B cell (primary cell): ENCODE measurements at places on chromosomes 1 and 21.

DNA sequence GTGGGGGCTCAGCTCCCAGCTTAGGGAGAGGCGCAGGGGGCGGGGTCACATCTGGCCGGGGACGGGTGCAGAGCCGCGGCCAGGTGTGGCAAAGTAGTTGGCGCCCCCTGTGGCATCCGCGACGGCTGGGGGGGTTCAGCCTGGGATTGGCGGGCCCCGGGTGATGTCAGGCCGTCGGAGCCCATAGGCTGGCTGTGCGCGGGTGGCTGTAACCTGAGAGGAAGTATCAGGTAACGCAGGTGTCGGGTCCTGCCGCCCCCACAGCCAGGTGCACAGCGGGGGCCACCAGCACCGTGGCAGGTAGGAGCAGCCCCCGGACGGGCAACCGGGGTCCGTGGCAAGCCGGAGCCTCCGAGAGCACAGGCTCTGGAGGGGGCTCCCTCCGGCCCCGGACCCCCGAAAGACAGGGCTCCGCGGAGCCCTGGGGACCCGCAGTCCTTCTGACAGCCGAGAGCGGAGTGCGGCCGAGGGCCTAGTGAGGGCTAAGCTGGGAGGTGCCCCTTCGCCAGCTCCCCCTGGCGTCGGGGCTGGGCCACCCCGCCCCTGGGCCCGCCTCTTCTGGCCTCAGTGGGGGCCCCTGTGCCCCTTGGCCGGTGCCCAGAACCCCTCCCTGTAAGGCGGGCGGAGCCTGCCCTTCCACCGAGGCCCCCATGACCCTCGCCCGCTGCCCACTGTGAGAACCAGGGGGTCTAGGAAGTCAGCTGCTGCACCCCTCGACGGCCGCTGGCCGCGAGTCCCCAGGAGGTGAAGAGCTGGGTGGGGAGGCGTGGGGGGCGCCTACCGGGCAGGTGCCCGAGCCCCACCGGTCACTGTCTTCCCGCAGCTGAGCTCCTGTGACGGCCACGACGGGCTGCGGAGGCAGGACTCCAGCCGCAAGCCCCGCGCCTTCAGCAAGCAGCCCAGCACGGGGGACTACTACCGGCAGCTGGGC is 17.9 kb downstream of the TNFRSF25 start:
- DNase-seq: peak; percentile 66

GRCh38 chr1:48931506-48932192 is 155.0 kb upstream of the BEND5 start:
- no peak for DNase-seq

DNA sequence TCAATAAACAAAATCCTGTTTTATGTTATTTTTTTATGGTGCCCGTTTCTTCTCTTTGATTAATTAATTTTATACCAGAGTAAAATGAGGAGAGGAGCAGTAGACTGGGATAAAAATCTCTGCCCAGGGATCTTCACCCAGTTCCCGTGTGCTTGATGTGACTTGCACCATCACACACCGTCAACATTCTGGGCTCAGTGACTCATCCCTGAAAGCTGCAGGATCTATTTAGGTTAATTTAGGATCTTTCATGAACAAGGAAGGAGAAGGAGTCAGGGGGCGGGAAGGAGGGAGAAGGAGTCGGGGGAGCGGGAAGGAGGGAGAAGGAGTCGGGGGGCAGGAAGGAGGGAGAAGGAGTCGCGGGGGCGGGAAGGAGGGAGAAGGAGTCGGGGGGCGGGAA is 182.4 kb downstream of the SMYD3 start:
- DNase-seq: no peak

DNA sequence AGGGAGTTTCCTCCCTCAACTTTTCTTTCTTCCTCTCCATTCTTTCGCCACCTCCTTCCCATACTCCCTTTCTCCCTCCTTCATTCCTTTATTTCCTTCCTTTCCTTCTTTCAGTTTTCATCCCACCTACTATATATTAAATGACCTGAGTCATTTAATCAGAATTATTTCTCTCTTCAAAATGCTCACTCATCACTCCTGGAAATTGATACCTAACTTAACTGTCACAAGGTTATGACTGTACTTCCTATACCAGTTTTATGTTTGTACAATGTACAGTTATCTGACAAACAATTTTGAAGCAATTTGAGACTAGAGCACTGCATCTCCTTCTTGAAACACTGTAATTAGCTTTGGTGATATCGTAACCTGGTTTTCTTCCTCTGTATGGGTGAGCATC is 41.4 kb downstream of the NEXN start:
- DNase-seq: no peak

DNA sequence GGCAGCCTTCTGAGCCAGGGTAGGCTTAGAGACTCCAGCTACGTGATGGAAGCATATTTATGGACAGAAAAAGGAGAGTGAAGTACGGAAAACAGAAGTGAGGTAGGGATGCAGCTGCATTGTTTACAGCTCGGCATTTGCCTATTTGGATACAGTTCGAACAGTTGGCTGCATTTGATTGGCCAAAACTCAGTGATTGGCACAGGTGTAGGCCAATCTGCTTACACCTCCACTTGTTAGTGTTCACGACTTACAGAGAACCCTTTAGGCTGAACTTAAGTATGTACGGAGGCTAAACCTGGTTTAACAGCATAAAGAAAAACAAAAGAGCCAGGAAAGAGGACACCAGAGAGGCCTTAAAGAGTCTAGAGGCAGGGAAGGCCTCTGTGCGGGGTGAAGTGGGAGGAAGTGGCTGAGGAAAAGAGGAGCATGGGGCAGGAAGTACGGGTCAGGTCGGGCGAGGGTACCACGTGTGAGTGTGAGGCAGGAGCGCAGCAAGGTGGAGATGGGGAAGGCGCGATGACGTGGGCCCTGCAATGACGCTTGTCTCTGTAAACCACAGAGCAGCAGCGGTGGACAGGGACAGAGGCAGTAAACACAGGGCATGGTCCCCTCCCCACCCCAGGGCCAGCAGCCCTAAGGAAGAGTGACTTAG is 32.0 kb downstream of the RSPH1 start:
- peak; percentile 79 for DNase-seq

DNA sequence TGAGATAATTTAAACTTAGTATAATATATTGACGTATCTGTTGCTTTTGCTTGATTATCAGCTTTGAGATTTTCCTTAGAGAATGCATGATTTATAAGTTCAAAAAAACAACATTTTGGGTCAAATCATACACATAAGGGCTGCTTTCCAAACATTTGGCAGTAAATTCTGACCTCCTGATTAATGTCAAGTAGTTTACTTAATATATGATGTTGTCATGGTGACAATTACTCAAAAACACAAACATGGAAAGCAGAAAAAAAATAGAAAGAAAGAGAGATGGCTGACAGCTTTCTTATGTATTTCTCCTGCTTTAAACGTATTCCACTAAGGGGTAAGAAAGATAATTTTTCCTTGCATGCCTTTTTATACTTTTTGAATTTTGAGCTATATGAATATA is 258.2 kb upstream of the C1orf105 start:
- no peak for DNase-seq

DNA sequence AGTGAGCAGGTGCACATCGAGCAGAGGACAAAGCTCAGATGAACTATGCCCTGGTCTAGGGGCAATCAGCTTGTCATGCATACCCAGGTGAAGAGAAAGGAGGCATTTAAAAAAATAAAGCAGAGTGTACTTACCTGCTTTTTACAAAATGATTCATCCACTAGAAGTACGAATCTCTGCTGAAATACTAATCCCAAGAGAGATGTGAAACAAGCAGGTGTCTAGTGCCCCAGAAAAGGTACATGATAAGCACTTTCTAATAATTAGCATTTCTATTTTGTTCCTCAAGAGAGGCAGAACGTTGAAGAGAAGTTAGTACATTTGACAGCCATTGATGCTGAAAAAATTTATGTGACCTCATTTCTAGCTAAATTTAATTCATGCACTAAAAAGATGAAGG is 31.1 kb downstream of the CHODL start:
- DNase-seq: no peak

- no peak for DNase-seq
These were observed 57.1 kb downstream of the GIPC2 start for GRCh38 chr1:78102916-78103315.

GRCh38 chr1:227785094-227785804 is 30.2 kb upstream of the PRSS38 start:
- DNase-seq: peak; percentile 76

GRCh38 chr1:226653311-226653921 is 85.7 kb downstream of the ITPKB start:
- DNase-seq: peak; percentile 82

DNA sequence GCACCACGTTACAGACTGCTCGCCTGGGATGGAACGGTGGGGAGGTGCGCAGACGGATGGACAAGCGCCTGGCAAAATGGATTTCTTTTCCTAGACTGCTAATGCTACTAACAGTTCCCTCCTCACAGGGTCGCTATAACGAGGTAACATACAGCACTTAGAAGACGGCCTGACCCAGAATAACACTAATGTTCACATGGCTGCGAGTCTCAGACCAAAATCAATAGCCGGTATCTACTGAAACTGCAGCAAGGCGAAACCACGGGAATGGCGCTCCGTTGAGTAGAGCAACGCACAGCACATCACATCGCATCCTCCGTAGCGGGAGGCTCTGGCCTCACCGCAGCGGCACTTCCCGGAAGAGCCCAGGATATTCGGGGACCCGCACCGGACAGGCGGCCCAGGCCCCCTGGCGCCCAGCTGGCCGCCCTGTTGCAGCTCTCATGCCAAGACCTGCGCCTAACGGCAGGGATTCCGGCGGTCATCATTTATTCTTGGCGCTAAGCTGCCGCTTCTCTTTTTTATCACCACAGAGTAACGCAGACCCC is 46.6 kb downstream of the VPS26C start:
- DNase-seq: no peak

DNA sequence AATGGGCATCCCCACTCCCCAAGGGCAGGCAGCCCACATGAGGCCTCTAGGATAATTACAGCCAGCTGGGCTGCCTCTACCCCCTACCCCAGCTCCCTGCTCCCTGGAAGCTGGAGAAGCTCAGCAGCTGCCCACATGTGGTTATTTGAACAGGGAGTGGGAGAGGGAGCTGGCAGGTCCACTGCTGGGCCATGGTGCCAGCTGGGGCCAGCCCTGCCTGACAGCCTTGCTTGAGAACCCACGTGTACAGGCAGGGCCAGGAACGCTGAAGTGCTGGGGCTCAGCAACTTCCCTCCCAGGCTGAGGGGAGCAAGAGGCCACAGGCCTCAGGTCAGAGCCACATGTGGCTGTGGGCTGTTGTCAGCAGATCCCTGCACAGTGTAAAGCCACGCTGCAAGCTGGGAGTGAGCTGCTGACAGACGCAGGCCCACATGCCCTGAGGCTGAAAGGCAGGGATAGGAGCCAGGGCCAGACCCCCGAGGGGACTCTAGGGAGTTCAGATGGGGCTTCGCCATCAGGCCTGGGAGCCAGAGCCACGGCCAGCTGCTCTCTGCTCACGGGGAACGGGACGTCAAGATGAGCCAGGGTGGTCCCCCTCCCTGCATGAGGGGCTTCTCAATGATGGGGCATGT is 129.0 kb downstream of the SYF2 start:
- DNase-seq: no peak

GRCh38 chr1:235006132-235006721 is 122.4 kb downstream of the TOMM20 start:
- DNase-seq: no peak

- peak; percentile 67 for DNase-seq
These were observed 12.5 kb upstream of the ATF3 start for GRCh38 chr1:212595787-212596714.

GRCh38 chr21:27429710-27430341 is 462.9 kb upstream of the ADAMTS5 start:
- DNase-seq: no peak

GRCh38 chr1:118923319-118923718 is 64.8 kb downstream of the TBX15 start:
- DNase-seq: no peak

DNA sequence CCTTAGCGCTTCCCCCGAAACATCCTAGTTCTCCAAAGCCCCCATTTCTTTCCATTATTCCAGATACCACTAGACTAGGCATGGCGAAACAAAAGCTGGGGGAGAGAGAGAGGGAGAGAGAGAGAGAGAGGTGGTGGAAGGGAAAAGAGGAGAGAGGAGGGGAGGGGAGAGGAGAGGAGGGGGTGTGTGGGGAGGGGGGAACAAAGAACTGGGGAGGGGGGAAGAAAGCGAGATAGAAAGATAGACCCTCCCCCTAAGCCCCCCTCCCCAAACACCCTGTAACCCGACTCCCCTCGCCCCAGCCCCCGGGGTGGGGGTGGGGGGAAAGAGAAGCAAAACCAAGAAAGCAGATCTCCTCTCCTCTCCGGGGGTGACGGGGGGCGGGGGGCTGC is 352 bp downstream of the MEX3A start:
- no peak for DNase-seq

GRCh38 chr1:243727503-243728203 is 122.4 kb downstream of the AKT3 start:
- peak; percentile 76 for DNase-seq

GRCh38 chr1:215600867-215601266 is 33.8 kb downstream of the KCTD3 start:
- no peak for DNase-seq

- DNase-seq: no peak
These were observed 393.7 kb upstream of the ST6GALNAC5 start for GRCh38 chr1:76473591-76473990.

- no peak for DNase-seq
These were observed 730 bp upstream of the PHF13 start for GRCh38 chr1:6612641-6613360.

DNA sequence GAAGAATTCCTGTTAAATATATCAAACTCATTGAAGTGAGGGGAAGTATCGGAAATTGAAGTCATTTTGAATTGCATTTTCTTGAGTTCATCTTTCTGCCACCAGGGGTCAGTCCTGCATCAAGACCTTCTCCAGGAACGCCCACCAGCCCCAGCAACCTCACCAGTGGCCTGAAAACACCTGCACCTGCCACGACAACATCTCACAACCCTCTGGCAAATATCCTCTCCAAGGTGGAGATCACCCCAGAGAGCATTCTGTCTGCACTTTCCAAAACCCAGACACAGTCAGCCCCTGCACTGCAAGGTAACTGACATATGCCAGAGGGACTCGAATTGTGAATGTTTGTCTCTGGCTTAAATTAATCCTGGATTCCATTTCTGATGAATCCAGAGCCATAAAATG is 22.8 kb upstream of the TARS2 start:
- peak; percentile 83 for DNase-seq

- no peak for DNase-seq
These were observed 63.0 kb downstream of the RHBG start for GRCh38 chr1:156431769-156432668.

- no peak for DNase-seq
These were observed 28.5 kb downstream of the RAB7B start for GRCh38 chr1:205974712-205975111.

GRCh38 chr1:239155466-239156091 is 230.8 kb upstream of the CHRM3 start:
- no peak for DNase-seq

- DNase-seq: no peak
These were observed 54.4 kb downstream of the MPZL1 start for GRCh38 chr1:167776151-167776550.

DNA sequence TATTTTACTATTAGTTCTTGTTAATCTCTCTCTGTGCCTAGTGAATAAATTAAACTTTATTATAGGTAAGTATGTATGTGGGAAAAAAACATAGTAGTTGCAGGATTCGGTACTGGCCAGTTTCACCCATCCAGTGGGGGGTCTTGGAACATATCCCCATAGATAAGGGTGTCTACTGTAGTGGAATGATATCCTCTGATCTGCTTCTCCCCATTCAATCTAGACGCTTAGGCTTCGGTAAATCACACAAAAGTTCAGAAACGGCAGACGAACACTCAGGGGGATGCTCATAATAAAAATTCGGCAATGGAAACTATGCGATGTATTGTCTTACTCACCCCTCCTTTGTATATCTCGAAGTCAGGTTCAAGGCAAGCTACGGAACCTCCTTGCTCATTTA is 232.9 kb upstream of the COA6 start:
- DNase-seq: no peak
